ENCODE measurements at places on chromosomes 4 and X.

DNA sequence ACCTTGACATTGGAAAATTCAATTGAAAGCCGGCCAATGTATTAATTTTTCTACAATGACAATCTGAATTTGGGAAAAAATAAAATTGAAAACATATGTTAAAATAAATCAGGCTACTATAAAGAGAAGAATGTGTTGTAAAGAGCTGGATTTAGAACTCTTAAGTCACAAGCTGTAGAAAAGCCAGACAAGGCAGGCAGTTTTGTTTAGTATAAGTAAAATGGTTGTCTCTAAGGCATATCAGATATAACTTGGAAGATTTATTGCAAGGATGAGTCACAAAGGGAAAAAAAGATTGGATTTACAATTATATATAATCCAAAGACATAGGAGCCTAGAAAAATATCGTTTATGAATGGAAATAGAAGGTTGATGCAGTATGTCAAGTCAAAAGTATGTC lies 549.1 kb upstream of the EPHA5 start:
- no peak for DNase-seq

DNA sequence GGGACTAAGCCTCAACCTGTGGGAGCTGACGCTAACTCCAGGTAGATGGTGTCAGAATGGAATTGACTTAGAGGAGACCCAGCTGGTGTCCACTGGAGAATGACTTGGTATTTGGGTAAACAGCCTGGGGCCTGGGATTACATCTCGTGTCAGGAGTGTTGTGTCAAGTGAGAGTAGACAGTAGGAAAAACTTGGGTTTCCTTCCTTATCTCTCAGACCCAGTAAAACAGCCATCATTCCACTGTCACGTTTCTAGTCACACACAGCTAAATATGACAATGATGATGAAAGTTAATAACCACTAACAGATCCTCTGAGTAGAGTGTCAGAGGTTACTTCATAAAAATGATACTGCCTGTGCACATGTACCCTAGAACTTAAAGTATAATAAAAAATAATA lies 13.8 kb downstream of the ZNF674 start:
- no peak for DNase-seq

- no peak for DNase-seq
Measured at GRCh38 chr4:188246488-188246887, 107.2 kb downstream of the TRIML1 start.

DNA sequence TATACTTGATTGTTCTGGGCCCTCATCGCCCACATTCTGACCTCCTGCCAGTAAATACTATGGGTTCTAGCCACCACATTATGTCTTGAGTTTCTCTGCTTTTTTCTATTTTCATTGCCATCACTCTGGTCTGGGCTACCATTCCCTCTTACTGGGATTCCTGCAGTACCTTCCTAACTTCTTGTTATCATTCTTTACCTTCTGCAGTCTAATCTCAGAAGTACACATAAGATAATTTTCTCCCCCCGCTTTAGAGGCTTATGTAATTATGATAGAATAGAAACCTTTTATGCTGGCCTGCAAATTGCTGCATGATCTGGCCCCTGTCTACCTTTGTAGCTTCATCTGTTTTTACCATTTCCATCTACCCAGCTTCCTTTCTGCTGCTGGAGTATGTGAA lies 19.2 kb downstream of the STIM2 start:
- DNase-seq, result no peak

DNA sequence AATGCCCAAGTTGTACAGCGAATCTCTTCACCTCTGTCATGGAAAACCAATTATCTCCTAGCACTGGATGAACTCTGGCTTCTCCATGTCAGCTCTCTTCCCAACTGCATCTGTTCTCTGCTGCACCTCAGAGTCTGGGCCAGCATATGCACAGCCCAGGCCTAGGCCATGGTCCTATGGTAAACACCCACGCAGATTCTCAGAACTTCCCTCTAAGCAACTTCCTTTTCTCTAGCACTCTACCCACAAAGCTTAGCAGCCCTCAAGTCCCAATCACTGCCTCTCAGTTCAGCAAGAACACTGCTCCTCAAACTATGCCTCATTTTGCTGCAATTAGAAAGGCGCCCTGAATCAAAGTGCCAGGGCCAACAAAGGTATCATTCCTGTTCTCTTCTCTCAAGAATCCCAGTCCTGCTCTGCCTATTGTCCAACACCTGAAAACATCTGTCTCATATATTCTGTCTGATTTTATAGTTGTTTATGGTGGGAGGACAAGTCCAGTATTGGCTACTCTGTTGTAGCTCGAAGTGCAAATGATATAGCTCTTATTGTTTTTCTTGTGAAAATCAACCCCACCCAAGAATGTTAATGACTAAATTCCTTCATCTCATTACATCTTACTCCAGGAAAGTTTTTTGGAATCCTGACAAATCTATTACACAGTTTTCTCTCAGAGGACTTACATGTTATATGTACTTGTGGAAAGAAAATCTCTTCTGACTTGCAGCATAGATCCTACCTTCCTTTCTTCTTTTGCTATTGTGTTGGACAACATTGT lies 85.4 kb downstream of the DCHS2 start:
- DNase-seq, result no peak

- no peak for DNase-seq
Measured at GRCh38 chrX:97132664-97133415, 249.1 kb downstream of the RPA4 start.

- DNase-seq, result no peak
Measured at GRCh38 chr4:102578819-102579218, 77.7 kb downstream of the NFKB1 start.

DNA sequence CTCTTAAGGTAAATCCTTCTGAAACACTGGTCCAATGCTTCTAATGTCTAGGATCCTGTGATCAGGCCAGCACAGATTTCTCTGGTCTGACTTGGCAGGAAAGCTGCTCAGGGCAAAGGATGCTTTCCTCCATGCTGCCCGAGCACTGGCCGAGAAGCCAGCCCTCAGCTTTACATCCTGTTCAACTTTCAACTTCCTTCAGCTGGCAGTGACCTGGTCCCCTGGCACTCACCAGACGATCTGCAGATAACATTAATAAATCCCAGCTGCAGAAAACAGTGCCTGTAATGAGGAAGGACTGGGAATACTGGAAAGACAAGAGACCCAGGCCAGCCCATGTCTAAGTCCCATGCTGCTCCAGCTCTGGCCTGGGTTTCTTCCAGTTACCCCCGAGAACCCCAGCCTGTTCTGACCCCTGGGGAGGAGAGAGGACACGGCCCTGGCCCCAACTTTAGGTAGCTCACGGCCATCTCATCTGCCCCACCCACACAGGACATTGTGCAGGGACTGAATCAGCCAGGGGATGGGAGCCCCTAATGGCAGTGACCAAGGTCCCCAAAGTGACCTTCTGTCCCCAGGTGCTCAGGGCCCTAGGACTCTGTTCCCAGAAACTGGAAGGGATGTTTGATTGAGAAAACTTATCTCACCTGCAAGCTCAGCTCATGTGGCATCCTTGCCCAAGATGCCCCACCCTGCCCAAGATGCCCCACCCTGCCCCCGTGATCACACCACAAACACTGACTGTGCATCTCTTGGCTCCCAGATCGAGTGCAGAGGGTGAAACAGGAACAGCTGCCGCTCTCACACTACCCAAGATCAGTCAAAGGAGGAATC lies 28.0 kb downstream of the JAKMIP1 start:
- peak; percentile 46 for DNase-seq

- no peak for DNase-seq
Measured at GRCh38 chr4:153757407-153757806, 2.4 kb downstream of the RNF175 start.

DNA sequence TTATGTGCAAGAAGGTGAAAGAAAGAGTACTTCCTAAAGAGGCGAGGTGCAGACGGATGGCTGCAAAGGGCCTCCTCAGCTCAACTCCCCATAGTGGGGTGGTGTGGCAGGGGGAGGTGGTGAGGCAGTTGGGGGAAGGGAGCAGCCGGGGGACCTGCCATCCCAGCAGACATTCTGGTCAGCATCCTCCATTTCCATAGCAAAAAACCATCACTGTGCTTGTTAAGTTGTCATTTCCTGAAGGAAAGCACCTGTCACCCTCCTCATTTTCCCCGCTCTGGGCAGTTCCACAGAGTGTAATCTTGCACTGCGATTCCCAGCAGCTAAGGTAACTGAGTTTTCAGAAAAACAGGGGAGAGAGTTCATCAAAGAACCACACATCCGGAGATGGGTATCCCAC lies 51.5 kb downstream of the TSPAN5 start:
- DNase-seq, result no peak

DNA sequence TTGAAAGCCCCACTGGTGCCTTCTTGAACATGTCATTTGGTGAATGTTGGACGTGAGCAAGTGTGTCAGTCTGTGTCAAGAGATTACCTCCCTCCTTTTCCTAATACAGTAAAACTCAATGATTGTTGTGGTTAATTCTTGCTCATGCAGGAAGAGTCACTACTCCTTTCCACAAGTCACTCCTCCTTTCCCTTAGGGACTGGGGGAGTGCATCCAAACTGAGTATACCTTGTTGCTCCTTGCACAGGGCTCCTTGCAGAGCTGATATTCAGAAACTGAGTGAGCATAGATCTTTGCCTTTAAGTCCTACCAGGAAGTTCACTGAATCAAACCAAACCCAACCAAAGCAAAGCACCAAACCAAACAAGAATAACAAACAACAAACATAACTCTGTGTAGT lies 63.9 kb downstream of the GPR50 start:
- no peak for DNase-seq

DNA sequence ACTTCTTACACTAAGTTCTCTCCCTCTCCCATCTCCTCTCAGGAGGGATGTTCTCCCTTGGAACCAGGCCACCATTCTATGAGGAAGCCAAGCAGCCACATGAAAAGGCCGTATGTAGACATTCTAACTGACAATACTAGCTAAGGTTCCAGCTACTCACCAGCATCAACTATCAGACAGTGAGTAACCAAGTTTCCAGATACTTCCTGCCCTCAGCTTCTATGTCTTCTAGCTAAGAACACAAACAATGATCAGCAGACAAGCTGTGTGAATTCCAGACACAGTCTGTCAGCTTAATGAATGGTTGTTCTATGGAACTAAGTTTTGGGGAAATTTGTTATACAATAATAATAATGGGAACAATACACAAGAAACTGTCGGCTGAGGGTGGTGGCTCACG lies 50.8 kb downstream of the SMIM14 start:
- no peak for DNase-seq

GRCh38 chr4:121688261-121688660 lies 8.5 kb downstream of the ANXA5 start:
- DNase-seq, result no peak

DNA sequence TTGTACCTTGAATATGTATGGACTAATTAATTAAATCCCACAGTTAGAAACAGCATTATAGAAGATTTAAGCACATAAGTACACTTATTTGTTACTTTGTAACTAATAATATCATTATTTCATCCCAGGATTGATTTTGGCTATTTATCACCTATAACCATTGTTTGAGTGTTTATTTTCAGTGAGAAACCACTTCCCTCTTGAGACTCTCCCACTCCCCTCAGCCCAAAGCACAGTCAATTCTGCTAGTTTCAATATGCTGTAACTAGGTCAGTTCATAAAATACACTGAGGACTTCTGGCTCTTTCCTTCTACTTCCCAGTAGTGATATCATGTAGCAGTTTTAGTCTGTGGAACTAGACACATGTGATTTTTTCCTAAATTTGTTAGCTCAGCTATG lies 16.3 kb downstream of the OFD1 start:
- no peak for DNase-seq

- DNase-seq, result no peak
Measured at GRCh38 chrX:10633722-10634121, 13.3 kb upstream of the MID1 start.

DNA sequence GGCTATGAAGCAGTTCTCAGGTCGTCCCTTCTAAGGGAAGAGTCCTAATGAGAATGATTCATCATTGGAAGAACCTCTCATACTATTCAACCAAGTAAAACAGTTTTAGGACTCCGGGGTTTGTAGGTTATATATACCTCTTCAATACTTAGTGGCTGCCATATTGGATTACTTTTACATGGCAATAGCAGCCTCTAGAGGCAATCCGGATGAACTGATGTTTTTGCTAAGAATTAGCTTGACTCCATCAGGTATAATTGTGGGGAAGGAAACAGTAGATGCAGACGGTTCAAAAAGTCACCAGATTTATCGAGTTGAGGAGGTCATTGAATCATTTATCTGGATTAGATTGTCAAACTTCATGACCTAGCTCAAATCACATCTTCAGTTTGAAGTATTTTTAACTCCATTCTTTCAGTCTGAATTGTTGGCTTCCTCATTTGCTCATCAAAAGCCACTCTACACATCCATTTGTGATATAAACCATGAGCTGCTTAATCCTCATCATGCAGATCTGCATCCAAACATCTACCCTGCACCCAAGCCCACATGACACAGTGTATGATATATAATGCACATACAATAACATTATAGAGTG lies 28.4 kb downstream of the GUCY1B1 start:
- no peak for DNase-seq

- DNase-seq, result no peak
Measured at GRCh38 chrX:31376408-31377022, 304.7 kb upstream of the FTHL17 start.

GRCh38 chrX:1815456-1816175 lies 200.8 kb downstream of the ASMT start:
- no peak for DNase-seq

DNA sequence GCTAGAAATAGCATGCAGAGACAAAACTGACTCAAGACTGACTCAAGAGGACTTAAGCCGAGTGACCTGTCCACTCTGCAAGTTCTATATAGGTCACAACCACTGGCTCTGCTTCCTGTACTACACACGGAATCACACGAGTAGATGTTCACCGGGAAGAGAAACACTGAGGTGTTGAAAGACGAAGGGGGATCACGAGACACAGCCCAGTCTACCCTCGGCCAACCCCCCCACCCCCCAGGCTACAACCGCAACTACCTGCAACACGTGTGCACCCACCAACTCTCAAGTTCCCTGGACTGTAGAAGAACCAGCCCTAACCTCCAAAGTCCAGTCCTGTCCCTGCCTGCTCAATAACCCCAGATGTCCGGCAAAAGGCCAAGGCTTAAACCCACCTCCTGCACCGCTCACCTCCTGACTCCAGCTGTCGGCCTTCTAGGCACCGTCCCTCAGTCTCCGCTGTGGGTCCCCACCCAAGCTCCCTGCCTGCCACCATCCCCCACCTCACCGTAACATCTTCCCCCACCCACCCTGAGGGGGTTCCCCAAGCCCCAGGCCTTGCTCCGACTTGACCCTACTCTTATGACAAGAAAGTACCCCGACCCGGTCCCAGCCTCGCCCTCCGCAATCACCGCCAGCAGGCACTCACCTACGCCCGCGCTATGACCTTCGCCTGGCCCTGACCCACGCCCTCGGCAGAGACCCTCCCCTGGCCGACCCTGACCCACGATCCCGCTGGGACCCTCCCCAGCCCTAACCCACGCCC lies 739 bp downstream of the GAK start:
- no peak for DNase-seq

- DNase-seq, result no peak
Measured at GRCh38 chrX:117487421-117487820, 629.2 kb downstream of the KLHL13 start.

DNA sequence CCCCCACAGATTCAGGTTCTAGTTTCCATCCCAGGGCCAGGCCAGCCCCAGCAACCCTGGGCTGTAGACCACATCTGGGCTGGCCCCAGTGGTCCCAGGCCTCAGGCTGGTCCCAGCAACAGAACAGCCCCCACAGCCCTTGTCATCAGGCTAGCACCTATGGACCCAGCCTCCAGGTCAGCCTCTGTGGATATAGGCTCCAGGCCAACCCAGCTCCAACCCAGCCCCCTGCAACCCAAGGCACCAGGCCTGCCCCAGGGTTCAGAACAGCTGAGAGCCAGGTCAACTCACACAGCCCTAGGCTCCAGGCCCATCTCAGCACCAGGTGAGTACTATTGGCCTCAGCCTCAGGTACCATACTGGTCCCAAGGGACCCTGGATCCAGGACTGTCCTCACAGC lies 155.3 kb downstream of the PWWP3B start:
- DNase-seq, result no peak

All from activated effector memory CD4-positive, alpha-beta T cell treated with Interleukin-2 at 50 U/mL for 16 hours (primary cell).